Effector memory CD4-positive, alpha-beta T cell (primary cell): ENCODE measurements at places on chromosomes 3 and 15.

DNA sequence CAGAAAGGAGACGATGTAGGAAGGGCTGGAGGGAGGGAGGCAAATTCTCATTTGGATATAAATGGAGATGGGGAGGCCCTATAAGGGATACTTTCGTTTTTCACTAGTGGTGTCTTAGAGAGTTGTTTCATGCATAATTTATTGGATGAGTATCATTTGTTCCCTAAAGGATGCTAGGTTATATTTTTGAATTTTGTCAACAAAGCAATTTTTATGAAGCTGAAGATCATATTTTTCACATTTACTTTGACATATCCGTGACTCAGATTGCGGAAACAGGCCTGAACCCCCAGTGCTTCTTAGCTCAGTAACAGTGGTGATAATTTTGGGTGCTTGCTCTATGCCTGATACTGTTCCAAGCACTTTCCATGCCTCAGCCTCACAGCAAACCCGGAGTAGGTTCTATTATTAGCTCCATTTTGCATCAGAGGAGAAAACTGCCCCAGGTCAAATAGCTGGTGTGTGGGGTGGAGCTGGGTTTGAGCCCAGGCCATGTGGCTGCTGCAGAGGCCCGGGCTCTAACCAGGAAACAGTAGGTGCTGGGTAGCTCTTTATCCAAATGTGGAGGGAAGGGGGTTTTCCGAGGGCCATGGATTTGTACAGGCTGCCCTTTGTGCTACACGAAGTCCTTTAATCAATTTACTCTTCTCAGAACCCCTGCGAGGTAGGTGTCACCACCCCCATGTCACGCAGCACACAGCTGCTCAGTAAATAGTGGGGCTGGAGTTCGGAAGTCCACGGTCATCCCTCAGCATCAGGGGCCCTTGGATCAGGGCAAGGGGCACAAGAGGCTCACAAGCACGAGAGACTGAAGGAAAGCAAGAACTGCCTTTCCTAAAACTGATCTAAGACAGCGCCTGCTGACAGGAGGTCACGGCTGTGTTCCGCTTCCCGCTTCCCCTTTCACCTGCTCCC lies 99.1 kb downstream of the SLC49A4 start:
- no peak overlapping the region for H3K4me3 ChIP-seq
- H3K4me1 ChIP-seq = no peaks in the 10 kb centered on the region
- DNase-seq = no peak
- no peaks in the 10 kb centered on the region for H3K27me3 ChIP-seq

GRCh38 chr15:38187630-38188313 lies 64.9 kb upstream of the SPRED1 start:
- no peaks in the 10 kb centered on the region for H3K4me1 ChIP-seq
- H3K27ac ChIP-seq = no peak overlapping the region
- H3K27me3 ChIP-seq = no peaks in the 10 kb centered on the region
- no peaks in the 10 kb centered on the region for H3K36me3 ChIP-seq

- H3K27ac ChIP-seq = no peak overlapping the region
- no peak overlapping the region for H3K4me3 ChIP-seq
- H3K4me1 ChIP-seq = no peaks in the 10 kb centered on the region
- no peaks in the 10 kb centered on the region for H3K27me3 ChIP-seq
- no peaks in the 10 kb centered on the region for H3K36me3 ChIP-seq
These were observed 169.4 kb downstream of the ALDH1A2 start for GRCh38 chr15:57896114-57896513.

GRCh38 chr15:48178648-48178931 lies 495 bp upstream of the MYEF2 start:
- H3K27ac ChIP-seq = no peak overlapping the region
- no peaks in the 10 kb centered on the region for H3K27me3 ChIP-seq
- DNase-seq = no peak

DNA sequence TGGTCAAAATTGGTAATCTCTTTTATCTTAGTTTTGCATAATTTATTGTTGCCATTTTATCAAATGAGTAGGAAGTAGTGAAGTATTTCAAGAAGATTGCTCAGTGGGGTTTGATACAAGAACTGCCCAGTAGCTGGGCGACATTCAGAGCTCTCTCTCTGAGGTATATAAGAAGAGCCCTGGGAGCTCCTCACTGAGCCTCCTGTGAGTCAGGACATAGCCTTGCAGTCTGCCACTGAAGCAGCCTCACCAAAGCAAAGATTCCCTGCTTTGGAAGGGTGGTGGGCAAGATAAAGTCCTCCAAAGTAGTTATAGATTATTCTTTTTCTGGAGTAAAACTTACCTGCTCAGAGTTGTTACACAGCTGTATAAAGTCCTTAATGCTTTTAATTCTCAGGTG lies 26.1 kb downstream of the SKIL start:
- DNase-seq = no peak
- peaks cover 20% of the 10 kb centered on the region for H3K36me3 ChIP-seq
- no peak overlapping the region for H3K4me3 ChIP-seq
- H3K4me1 ChIP-seq = no peaks in the 10 kb centered on the region
- no peaks in the 10 kb centered on the region for H3K27me3 ChIP-seq
- H3K27ac ChIP-seq = no peak overlapping the region

DNA sequence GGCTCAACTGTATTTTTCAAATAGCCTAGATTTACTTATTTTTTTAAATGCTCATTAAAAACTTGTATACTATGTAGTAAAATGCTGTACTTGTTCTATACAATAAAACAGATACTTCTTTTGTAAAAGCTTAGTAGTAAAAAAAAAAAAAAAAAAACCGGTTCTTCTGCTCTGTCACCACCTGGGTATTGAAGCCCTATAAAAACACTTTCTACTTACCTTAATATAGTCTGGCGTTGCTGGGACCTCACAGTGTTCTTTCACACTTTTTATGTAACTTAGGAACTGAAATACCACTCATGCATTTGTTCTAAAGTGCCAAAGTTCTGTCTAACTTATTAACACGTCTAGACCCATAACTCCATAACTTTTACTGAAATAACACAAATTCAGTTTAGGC lies 61.4 kb downstream of the TASOR start:
- no peaks in the 10 kb centered on the region for H3K27me3 ChIP-seq
- H3K27ac ChIP-seq = no peak overlapping the region
- no peaks in the 10 kb centered on the region for H3K4me1 ChIP-seq
- H3K36me3 ChIP-seq = peaks cover 65% of the 10 kb centered on the region
- H3K4me3 ChIP-seq = no peak overlapping the region
